ENCODE measurements at places on chromosomes 7 and 10. TPM values are rescaled to one million over a fixed set of nuclear protein-coding genes. Genes with fewer than 3 reads are reported as not detected.
A peak's percentile ranks its signal among the peaks of the same experiment; 100 is the strongest.

NXPH1 gene
- polyA plus RNA-seq, result not detected

CYP3A7 gene
- not detected for polyA plus RNA-seq

IQUB gene
- polyA plus RNA-seq, result 0.05 TPM

TRIM50 gene
- not detected for polyA plus RNA-seq

PLCE1 gene
- 3.7 TPM for polyA plus RNA-seq

KCNIP2 gene
- 0.43 TPM for polyA plus RNA-seq

DNA sequence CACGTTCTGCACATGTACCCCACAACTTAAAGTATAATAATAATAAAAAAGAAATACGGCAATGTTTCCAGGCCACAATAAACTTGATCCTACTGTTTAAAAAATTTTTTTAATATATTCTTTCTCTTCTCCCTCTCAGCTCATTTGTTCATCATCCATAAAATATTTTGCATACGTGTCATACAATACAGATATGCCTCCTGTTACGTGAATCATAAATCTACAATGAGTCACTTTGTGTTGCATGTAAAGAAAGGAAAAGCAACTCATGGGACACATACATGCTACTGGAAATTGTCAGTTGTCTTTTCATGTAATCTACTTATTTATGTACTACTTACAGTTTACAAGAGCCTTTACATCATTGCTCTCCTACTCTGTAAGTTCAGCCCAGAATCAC, 1.1 kb upstream of the TECTB start:
- no peak for DNase-seq

- DNase-seq, result no peak
These were observed 109.5 kb downstream of the PRKG1 start for GRCh38 chr10:51183783-51184182.

DNA sequence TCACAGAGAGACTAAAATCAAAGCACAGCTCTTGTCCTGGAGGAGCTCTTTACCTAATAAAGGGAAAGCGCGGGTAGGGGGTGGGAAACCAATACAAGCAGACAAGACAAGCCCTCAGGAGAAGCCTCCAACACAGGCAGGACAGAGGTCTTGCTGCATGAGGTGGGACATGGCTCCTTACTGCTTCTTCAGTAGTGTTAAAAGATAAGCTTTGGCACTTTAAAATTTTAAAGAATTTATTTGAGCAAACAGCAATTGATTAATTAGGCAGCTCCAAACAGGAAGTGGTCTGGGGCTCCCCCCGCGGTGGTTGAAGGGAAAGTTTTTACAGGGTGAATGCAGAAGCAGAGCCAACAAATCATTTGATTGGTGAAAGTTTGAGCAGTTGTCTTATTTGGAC, 50.3 kb upstream of the MACC1 start:
- DNase-seq, result no peak

- DNase-seq, result no peak
These were observed 27.2 kb upstream of the CARD11 start for GRCh38 chr7:3070908-3071307.

DNA sequence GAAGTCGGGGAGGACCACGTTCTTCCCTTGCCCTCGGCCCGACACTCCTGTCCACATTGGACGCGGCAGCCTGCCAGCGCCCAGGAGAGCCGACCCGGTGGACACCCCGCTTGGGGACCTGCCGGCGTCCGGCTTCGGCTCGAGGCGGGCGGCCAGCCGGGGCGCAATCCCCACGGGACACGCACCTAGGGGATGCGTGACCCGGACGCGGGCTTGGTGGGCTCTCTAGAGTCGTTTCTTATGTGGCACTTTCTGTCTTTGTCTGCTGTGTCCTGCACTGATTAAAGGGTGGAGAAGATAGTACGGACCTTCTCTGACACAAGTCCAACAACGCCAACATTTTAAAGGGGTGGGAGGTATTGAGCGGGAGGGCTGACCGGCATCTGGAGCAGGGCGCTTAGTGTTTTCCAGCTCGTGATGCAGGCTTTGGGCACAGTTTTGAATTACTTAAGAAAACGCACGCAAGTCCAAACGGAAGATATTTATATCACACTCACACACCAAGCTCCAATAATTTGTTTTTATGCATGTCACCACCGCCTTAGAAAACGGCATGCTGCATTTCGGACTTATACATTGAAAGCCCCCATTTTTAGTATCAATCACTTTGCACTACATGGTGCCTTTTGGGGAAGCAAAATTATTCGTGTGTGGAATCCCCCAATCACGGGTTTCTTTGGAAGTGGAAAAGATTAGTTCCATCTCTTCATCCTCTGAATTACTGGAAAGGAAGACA, 3.9 kb upstream of the SPAG6 start:
- no peak for DNase-seq

GRCh38 chr10:91091780-91092179, 128.7 kb upstream of the PCGF5 start:
- no peak for DNase-seq

GRCh38 chr7:106465704-106466468, 181.1 kb upstream of the NAMPT start:
- DNase-seq, result no peak

GRCh38 chr10:125333209-125333591, 172.8 kb upstream of the CTBP2 start:
- no peak for DNase-seq

GRCh38 chr7:7693881-7694280, 24.5 kb downstream of the RPA3 start:
- DNase-seq, result no peak

DNA sequence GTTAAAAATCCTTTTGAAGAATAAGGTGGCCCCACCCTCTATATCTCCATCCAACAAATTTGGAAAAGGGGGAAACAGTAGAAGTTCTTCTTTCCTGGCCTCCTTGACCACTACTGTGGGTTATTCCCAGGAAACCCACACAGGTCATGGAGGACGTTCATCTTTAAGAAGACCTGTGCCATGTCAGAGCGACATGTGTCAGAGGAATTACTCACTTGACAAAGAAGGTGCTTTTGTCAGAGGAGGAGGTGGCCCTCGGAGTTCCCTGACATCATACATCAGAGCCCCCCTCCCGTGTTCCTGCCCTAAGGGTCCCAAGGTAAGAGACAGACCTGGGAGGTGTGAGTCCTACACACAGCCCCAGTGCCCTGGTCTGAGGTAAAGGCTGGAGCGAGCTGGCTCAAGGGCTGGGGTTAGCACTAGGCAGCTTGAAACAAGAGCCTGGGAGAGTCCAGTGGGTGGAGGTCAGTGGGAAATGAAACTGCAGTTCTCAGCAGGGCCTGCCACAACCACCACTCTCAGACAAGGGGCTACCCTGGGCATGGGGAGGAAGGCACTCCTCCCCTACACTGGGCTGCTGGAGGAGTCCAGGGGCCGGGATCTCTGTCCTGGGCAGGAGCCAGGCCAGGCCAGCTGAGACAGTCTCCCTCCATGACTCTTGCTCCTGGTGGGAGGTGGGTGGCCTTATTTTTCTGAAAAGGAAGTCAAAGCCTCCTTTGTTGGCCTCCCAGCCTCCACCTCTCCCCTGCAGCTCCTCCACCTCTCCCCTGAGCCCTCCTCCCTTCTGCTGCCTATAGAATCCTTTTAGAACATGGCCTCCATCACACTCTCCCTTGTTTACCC, 21.8 kb upstream of the ZMIZ1 start:
- DNase-seq, result no peak

GRCh38 chr10:71564194-71564820, 155.3 kb downstream of the C10orf105 start:
- DNase-seq, result no peak

DNA sequence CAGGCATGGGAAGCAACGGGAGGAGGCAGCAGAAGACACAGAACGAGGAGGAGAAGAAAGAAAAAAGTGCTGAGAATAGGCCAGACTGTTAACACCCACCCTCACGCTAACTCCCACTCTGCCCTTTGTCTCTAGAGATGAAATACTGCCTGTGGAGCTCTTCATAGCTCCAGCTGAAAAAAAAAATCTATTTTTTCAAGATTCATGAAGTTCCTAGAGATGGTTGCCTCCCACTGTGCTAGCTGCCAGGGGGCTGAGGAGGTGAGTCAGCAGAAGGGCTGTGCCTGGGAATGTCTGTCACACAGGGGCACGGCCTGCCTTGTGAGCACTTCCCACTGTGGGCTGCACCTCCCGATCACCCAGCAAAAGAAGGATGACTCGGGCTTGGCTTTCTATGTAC, 144.5 kb downstream of the RNF216 start:
- peak; percentile 77 for DNase-seq

DNA sequence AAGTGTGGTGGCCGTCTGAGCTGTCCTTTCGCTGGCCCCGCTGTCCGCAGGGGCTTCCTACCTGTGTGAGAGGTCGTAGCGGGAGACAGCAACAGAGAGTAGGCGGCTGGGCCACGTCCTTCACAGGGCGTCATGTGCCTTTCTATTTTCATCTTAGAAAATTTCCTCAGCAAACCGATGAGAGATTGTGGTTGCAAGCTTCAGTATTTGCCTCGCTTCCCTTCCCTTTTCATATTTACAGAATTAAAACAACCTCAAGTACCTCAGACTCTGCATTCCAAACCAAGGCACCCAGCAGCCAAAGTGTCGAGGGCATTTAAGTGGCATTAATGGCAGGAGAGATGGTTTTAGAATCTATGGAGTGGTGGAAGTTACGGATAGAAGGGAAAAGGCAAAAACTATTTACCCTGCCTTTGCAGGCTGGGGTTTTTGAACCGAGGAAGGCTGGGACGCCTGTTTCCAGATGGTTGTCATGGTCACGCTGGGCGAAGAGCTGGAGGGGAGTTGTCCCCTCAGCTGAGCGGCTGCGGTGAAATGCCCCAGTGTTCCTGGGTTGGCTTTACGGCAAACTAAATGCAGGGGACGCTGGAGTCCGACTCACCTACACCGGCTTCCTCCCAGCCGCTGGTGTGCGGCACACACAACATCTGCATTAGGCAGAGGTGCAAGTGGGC, 41.9 kb downstream of the WIPI2 start:
- no peak for DNase-seq

- no peak for DNase-seq
These were observed 163.6 kb downstream of the NEURL1 start for GRCh38 chr10:103657061-103657591.

DNA sequence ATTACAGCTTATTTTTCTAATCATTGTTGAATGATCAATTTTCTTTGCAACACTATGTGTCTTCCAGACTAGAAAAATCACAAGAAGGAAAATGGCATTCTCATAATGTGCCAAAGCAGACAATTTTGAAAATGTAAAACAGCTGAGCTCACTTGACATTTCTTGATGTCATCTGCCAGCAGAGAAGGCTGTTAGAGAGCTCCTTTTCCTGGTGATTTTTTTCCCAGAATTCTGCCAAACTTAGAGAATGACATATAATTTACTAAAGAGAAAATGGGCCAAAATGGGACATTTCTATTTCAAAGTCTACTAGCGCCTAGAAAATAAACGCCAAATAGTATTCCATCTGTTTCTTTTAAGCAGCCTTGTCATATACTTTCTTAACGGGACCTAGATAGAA, 88.9 kb upstream of the CSTF2T start:
- no peak for DNase-seq

DNA sequence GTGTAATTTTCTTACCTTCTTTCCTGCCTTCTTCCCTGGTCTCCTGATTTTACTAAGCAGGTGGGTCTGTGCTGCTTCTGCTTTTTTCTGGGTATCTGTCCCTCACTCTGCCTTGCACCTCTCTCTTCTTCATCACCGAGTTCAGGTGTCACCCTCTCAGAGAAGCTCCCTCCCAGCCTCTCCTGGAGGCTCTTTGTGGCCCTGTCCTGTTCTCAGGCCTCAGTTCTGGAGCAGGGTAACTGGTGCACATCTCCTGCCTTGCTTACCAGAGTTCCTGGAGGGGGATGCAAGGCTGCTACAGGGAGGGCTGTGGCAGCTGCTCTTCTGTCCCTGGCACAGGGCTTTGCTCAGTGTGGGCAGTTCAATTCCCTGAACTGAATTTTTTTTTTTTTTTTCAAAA, 66.1 kb downstream of the RBM33 start:
- no peak for DNase-seq

- peak; percentile 31 for DNase-seq
These were observed 63.6 kb upstream of the HGF start for GRCh38 chr7:81833401-81833800.

GRCh38 chr10:115801457-115801856, 471.5 kb downstream of the GFRA1 start:
- DNase-seq, result no peak

DNA sequence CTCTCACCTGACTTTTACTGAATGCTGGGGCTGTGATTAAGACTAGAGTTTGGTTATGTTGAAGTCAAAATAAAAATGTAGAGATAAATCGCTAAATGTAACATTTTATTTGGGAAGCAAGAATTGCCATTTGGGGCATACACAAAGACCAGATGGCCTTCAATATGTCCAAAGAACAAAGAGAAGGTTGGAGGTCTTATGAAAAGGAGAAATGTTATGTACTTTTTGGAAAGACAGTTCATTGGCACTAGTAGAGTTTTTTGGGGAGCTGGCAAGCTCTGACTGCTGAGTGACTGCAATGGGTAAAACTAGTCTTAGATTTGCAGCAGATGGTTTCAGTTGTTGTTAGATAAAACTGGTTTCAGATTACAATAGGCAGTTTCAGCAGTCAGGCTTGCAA, 35.6 kb upstream of the GALNT17 start:
- no peak for DNase-seq

DNA sequence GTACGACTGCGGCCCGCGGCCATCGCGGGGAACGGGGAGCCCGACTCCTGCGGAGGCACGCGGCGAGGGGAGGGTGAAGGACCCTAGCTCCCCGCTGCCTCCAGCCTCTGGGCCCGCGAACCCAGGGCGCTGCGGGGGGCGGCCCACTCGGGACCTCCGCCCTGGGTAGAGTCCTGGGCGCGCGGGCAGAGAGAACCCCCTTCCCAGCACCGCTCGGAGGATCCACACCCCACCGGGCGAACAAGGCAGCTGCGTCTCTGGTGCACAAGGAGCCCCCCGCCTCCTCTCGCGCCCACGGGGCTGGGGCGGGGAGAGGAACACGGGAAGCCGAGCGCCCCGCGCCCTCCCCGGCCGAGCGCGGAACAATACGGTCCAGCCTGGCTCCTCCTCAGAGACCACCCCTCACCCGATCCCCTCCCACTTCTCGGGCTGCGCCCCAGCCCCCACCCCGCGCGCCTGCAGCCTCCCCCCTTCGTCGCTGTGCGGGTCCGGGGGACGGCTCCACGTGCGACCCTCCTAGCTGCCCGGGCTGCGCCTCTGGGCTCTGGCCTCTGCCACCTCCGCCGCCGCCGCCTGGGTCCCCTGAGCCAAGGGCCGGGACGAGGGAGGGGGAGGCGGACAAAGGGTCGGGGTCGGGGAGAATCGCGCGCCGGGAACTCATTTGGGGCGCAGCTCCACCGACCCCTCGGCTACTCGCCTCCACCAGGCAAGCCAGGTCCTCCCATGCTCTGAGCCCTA, at the start of gene WDR86:
WDR86 (minus strand) TSS at position 372 of the 738 bp plus-strand sequence. CDS start 449 bp downstream, outside the sequence.
- DNase-seq, result no peak

Data from BJ (cell line).